ENCODE measurements at places on chromosomes 1 and 21.

- DNase-seq: no peak
These were observed 44.8 kb downstream of the BACH1 start for GRCh38 chr21:29343519-29343918.

GRCh38 chr1:230907472-230908205, 39.3 kb upstream of the C1orf198 start:
- no peak for DNase-seq

DNA sequence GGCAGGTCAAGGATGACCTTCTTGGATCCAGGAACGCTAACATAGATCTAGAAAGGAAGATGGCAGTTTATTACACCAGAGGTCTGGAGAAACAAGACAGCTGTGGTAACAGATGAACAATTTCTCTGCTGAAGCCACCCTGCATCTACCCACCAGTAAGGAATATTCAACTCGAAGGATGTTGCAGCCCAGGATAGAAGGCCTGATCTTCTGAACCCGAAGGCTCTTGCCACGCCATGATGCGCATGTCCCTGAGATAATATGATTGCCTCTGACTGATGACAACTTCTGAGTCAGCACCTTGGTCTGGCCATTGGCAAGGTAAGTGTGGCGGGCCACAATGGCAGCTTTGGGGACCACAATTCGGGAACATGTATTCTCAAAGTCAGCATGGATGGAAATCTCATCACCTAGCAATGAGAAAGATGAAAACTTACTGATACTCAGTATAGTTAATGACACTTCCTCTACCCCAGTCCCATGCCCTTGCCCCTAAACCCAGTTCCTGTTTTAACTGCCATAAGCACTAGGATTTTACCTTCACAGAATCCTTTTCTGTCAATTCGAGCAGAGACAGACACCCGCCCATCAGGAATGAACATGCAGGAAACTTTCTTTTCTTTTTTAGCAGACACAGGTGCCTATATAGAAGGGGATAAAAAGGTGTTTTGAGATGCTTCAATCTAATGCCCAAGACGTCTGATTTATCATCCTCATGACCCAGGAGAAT, 1.8 kb downstream of the TXNIP start:
- no peak for DNase-seq

GRCh38 chr21:33984021-33984481, 68.4 kb upstream of the ATP5PO start:
- no peak for DNase-seq

DNA sequence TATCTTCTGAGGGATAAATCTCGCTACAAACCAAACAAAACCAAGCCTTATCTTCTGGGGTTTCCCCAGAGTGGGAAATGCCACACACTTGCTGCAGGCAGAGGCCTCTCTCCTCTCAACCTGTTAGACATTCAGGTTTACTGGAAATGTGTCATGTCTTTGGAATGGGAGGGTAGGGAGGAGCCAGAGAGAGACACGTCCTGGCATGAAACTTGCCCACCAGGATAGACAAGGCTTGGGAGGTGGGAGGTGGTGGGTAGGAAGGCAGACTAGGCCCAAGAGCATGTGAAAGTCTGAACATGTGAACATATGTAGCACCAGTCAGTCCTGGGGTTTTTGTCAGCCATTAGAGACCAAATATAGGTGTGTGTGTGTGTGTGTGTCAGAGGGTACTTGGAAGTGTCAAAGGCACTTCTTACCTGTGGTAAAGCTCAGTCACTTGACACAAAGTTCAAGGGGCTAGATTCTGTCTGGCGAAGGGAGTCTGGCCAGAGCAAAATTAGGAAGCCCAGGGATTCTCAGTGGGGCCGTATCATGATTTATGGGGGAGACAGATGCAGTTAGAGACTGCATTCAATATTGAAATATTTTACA, 32.4 kb upstream of the PIGC start:
- no peak for DNase-seq
